ENCODE measurements at places on chromosomes 1 and 21. TPM values are rescaled to one million over a fixed set of nuclear protein-coding genes. Genes with fewer than 3 reads are reported as not detected.
A peak's percentile ranks its signal among the peaks of the same experiment; 100 is the strongest.

The RNU1-2 gene
- total RNA-seq = 1,866 TPM

The FCRLA gene
- total RNA-seq = not detected

The SH2D5 gene
- 1.1 TPM for total RNA-seq

The IFNLR1 gene
- 1.4 TPM for total RNA-seq

The NME7 gene
- 34.2 TPM for total RNA-seq

The CFHR3 gene
- total RNA-seq = not detected

The C8A gene
- total RNA-seq = not detected

DNA sequence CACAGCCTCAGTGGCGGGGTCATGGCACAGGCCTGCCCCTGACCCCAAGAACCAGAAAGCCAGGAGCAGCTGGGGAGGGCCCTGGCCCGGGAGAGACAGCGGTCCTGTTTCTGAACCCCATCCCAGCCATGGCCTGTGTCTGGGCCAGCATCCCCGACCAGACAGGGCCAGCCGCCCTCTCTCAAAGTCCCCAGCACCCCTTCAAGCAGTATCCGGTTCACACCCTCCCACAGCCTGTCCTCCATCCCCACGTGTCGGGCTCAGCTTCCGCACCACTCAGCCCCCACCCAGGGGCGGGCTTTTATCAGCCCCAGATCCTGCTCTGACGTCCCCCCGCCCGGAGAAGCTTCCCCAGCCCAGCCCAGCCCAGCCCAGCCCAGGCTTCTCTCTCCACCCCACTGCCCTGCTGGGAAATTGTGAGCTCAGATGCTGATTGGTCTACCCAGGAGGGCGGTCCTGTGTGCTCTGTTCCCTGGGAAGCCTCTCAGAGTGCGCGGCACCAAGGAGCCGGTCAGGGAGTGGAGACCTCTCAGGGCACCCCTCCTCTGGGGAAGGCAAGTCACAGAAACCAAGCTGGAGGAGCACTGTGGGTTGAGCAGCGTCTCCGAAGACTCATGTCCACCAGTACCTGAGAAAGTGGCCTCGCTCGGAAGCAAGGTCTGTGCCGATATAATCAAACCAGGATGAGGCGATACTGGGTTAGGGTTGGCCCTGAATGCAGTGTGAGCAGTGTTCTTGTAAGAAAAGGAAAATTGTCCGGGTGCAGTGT, 4.7 kb upstream of the FAAP20 start:
- no peaks in the 10 kb centered on the region for H3K27me3 ChIP-seq
- peak overlapping the region; percentile 51 for H3K4me3 ChIP-seq
- peaks cover 15% of the 10 kb centered on the region for H3K4me1 ChIP-seq
- peak overlapping the region; percentile 74 for H3K27ac ChIP-seq
- H3K36me3 ChIP-seq = no peaks in the 10 kb centered on the region

DNA sequence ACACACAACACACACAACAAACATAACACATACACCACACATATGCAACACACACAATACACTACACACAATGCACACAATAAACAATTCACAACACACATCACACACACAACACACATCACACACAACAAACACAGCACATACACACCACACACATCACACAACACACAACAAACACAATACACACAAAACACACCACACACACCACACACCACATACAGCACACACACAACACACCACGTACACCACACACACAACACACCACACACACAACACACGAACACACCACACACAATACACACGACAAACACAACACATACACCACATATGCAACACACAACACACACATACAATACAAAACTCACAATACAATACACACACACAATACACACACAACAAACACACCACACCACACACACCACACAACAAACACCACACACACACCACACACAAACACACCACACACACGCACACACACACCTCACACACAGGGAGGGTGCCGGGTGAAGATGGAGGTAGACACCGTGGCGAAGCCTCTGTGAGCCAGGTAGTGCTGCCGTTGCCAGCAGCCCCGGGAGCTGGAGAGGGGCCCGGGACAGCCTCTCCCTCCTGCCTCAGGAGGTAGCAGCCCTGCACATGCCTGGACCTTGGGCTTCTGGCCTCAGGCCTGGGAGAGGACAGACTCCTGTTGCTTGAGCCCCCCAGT, 30.4 kb upstream of the C1orf174 start:
- DNase-seq = no peak
- no peaks in the 10 kb centered on the region for H3K4me1 ChIP-seq
- peaks cover 48% of the 10 kb centered on the region for H3K27me3 ChIP-seq
- H3K36me3 ChIP-seq = no peaks in the 10 kb centered on the region

DNA sequence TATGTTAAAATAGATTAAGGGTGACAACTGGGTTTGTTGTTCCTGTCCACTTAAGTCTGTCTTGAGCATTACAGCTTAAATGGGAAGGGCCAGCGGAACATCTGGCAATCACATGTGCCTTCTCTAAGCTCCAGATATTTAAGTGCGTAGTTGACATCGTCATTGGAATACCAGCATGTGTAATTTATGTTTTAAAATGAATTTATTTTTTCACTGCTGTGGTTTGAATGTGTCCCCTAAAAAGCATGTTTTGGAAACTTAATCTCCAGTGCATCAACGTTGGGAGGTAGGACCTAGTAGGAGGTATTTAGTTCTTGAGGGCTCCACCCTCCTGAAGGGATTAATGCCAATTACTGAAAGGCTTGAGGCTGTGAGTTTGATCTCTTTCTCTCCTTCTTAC, 13.4 kb downstream of the ZCCHC17 start:
- no peaks in the 10 kb centered on the region for H3K4me1 ChIP-seq
- no peaks in the 10 kb centered on the region for H3K27me3 ChIP-seq
- H3K27ac ChIP-seq = no peak overlapping the region
- no peak overlapping the region for H3K4me3 ChIP-seq
- H3K36me3 ChIP-seq = peaks cover 20% of the 10 kb centered on the region

GRCh38 chr1:42381280-42381673, 685 bp downstream of the RIMKLA start:
- no peak for DNase-seq
- H3K27me3 ChIP-seq = peaks cover 47% of the 10 kb centered on the region
- H3K36me3 ChIP-seq = no peaks in the 10 kb centered on the region
- H3K4me1 ChIP-seq = no peaks in the 10 kb centered on the region

DNA sequence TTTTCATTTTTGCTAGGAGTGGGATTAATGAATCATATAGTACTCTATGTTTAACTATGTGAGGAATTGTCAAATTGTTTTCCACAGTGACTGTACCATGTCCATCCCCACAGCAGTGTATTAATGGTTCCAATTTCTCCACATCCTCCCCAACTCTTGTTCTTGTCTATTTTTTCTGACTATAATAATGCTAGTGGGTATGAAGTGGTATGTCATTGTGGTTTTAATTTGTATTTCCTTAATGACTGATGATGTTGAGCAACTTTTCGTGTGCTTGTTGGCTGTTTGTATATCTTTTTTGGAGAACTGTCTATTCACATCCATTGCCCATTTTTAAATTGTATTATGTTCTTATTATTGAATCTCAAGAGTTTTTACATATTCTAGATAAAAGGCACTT, 10.0 kb upstream of the KPRP start:
- no peak overlapping the region for H3K4me3 ChIP-seq
- no peak overlapping the region for H3K27ac ChIP-seq
- no peaks in the 10 kb centered on the region for H3K36me3 ChIP-seq
- H3K27me3 ChIP-seq = peaks cover 19% of the 10 kb centered on the region
- no peak for DNase-seq
- H3K4me1 ChIP-seq = no peaks in the 10 kb centered on the region

DNA sequence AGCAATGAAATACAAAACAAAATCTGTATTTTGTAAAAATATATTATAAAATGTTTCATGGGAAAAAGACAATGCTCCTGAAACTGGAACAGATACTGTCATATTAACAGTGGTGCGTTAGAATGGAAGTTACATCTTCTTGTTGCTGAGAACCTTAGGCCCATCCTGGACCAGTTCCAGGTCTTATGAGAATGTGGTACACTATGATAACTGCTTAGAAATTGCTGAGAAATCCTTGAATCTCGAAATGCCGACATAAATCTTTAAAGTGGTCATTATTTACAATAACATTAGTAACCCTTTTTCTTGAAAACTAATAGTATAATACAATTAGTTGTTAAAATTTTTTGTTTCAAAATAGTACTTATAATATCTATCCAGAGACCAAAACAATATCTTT, 747.9 kb upstream of the NCAM2 start:
- H3K4me3 ChIP-seq = no peak overlapping the region
- no peaks in the 10 kb centered on the region for H3K27me3 ChIP-seq
- no peak for DNase-seq
- no peaks in the 10 kb centered on the region for H3K36me3 ChIP-seq

DNA sequence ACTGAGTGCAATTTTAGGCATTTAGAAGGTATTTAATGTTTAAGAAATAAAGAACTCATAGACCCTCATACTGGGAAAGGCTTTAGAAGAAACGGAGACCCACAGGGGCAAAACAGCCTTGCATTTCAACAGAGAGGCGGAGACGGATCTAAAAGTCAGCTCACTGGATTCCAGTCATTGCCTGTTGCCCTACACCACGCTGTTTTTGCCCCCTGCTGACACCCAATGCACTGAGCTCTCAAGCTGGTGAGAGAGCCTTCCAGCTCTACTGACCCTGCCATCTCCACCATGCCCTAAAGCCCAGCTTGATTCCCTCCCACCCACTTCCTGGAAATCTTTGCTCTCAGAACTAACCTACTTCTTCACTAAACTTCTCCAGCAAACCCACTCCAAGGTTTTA, 7.2 kb upstream of the TRAF3IP3 start:
- DNase-seq = peak; percentile 54
- H3K36me3 ChIP-seq = no peaks in the 10 kb centered on the region
- no peaks in the 10 kb centered on the region for H3K27me3 ChIP-seq
- H3K4me3 ChIP-seq = no peak overlapping the region
- no peak overlapping the region for H3K27ac ChIP-seq

DNA sequence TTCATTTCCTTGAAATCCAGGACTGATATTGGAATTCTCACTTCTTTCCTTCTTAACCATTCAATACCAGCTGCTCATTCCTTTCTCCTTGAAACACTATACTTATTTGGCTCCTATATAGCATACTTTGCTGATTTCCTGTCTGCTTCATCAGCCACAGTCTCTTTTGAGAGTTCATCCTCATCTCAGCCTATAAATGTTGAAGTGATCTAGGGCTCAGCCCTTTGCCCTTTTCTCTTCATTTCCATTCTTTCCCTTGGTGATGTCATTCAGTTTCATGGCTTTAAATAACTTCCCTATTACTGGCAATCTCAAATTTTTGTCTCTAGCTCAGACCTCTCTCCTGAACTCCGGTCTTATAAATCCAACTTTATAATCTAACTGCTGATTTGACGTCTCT, 24.1 kb upstream of the RABGAP1L start:
- H3K27me3 ChIP-seq = no peaks in the 10 kb centered on the region
- H3K4me1 ChIP-seq = no peaks in the 10 kb centered on the region
- no peak overlapping the region for H3K4me3 ChIP-seq
- no peak overlapping the region for H3K27ac ChIP-seq

DNA sequence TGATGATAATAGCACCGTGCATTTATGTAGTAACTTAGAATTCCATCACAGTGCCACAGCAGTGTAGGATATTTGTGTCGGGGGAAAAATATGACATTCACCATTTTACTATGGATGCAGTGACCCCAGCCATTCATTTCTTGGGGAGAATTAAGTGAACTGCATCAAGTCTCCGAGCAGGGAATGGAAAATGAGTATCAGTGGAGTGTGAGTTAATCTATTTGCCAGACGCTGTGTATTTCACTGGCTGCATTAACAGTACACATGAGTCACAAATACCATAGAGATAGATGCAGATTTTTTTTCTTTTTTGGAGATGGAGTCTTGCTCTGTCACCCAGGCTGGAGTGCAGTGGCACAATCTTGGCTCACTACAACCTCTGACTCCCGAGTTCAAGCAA, 33.8 kb upstream of the SLC45A1 start:
- no peak overlapping the region for H3K4me3 ChIP-seq
- no peaks in the 10 kb centered on the region for H3K4me1 ChIP-seq
- no peak overlapping the region for H3K27ac ChIP-seq
- H3K27me3 ChIP-seq = no peaks in the 10 kb centered on the region

GRCh38 chr1:3438661-3439180, 15.7 kb upstream of the ARHGEF16 start:
- DNase-seq = no peak
- peaks cover 54% of the 10 kb centered on the region for H3K27me3 ChIP-seq
- H3K4me3 ChIP-seq = no peak overlapping the region
- no peak overlapping the region for H3K27ac ChIP-seq

- no peak overlapping the region for H3K27ac ChIP-seq
- H3K4me1 ChIP-seq = no peaks in the 10 kb centered on the region
- no peak for DNase-seq
Observed at GRCh38 chr1:22801761-22802160, 91.1 kb downstream of the EPHB2 start.

GRCh38 chr1:178973652-178974101, 52.0 kb upstream of the FAM20B start:
- H3K36me3 ChIP-seq = no peaks in the 10 kb centered on the region
- H3K4me3 ChIP-seq = no peak overlapping the region
- no peaks in the 10 kb centered on the region for H3K27me3 ChIP-seq
- no peak for DNase-seq
- no peak overlapping the region for H3K27ac ChIP-seq

DNA sequence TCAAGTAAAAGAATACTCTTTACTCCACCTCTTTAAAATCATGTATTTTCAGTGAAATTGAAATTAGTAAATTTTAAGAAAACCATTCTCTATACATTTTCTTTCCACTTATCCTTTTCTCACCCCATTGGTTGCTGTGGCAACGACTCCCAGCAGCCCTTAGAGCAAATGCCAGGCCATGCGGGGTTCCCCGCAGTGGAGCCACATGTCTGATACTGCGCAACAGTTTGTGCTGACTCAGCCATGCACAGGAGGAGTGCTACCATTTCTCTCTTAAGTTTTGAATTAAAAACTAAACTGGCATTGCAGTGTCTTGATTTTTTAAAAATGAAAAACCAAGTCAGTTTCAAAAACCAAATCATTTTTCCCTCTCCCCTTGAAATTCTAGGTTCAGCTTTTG, 214.1 kb upstream of the L1TD1 start:
- peaks cover 10% of the 10 kb centered on the region for H3K4me1 ChIP-seq
- H3K27me3 ChIP-seq = no peaks in the 10 kb centered on the region

DNA sequence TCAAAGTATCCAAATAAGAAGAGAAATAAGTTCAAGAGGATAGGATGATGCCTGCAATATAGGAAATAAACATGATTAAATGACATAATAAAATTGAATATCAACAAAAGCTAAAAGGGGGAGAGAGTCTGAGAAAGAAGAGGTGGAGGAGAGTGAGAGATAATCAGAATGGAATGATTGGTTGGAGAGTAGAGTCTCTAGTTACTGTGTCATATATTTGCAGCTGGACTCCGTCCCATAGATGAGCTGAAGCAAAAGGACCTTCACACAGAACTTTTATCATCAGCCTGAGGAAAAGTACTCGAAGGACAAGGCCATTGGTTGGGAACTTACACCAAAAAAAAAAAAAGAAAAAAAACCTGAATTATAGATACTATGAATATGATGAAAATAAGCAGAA, 22.8 kb upstream of the S100A2 start:
- H3K4me3 ChIP-seq = no peak overlapping the region
- H3K27ac ChIP-seq = no peak overlapping the region
- H3K36me3 ChIP-seq = no peaks in the 10 kb centered on the region
- no peaks in the 10 kb centered on the region for H3K27me3 ChIP-seq
- H3K4me1 ChIP-seq = no peaks in the 10 kb centered on the region
- no peak for DNase-seq
